Stimulated activated CD4-positive, alpha-beta T cell treated with anti-CD3 and anti-CD28 coated beads, Interleukin-4, amount 100 ng/mL, for 1 hour (primary cell): ENCODE measurements at places on chromosomes 1 and 21.
A peak's percentile ranks its signal among the peaks of the same experiment; 100 is the strongest.

DNA sequence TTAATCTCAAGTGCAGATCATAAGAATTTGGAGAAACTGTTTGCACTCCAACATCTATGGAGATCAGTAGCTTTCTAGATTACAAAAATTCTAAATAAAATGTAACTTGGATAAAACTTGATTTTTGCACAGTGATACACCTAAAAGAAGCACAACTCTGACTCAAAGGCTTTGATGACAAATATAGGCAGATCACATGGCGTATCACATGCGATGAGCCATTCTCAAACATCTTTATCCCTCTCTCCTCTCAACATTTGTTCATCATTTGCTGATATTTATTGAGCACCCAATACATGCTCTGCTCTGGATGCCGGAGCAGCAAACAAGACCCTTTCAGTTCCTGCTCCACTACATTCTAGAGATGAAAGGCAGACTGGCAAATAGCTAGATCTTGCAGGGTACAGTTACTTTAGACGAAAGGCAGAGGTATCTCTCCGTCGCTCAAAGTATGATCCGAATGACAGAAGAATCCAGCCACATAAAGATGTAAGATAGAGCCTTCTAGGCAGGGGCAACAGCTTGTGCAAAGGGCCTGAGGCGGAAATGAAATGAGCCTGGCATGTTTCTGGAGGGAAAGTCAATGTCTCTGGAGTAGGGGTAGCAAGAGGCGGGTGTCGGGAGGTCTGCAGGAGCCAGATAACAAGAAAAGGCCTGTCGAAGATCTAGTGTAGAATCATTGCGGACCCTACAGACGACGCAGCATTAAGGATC lies 145.8 kb upstream of the ERRFI1 start:
- no peak for DNase-seq

- no peak for DNase-seq
These were observed 131.6 kb downstream of the TLR5 start for GRCh38 chr1:223011505-223011856.

- no peak for DNase-seq
These were observed 462.1 kb upstream of the DEPDC1 start for GRCh38 chr1:68958958-68959357.

GRCh38 chr1:206472024-206472423 lies 1.7 kb downstream of the IKBKE start:
- no peak for DNase-seq

DNA sequence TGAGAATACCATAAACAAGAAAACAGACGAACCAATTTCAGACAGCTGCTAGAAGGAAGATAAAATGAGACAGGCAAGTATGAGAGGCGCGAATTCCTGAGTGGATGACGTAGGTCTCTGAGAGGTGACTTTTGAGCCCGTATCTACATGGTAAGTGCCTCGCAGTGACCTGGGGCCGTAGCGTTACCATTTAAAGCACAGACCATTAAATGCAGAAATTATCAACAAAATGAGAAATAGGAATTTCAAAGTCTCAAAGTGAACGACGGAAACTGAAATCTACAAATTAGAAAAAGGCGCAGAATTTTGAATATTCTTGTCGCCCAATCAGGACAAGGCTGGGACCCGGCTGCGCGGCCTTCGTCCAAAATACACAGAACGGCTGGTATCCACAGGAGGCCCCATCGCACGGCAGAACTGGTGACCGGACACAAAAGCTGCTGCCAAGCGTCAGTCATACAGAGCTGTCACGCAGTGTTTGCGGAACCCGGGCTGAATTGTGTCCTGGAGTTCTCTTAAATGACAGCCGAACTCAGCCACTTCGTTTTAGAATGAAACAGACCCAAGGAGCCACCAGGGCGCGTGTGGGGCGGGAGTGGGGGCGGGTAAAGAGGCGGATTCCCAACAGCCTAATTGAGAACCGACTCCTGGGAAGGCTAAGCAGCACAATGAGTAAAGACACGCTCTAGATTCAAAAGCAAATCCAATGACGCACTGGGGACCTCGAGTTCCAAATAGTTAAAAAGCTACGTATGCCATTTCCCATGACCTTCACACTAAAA lies 13.8 kb upstream of the BOLA1 start:
- DNase-seq = peak; percentile 56

DNA sequence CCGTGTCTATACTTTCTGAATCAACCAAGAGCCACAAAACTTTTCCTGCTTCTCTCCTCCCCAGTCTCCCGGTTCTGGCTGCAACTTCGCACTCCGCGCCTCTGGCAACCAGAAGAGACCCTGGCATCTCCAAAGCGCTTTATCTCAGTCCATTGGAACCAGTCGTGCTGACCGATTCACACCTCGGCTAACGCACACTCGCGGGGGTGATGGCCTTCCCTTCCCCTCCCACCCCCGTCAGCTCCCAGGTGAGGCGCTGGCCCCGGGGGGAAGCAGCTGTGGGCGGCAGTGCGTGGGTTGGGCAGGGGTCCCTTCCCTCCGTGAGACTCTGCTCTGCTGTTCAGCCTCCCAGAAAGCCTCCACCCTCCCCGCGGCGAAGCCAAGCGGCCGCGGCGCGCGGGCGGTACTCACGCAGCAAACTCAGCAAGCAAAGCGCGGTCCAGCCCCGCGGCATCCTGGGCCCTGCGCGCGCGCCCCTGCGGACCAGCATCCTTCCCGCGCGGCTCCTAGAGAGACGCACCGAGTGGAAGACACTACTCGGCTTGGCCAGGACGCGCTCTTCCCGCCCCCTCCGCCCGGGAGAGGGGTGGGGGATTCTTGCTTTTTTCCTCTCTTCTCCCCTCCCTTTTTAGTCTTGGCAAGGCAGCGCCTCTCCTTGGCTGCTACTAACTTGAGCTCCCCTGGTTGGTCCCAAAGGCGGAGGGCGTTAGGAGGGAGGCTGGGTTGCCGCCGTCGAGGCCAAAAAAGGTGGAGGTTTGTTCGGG lies at the start of gene CD34:
Gene CD34, minus strand, starts transcription at position 535 of the 764 bp plus-strand sequence. Its CDS starts 45 bp downstream, at position 490.
- peak; percentile 12 for DNase-seq

- DNase-seq = no peak
These were observed 15.7 kb downstream of the TMEM81 start for GRCh38 chr1:205068457-205069040.

- no peak for DNase-seq
These were observed 48.2 kb upstream of the VANGL1 start for GRCh38 chr1:115593365-115594259.

DNA sequence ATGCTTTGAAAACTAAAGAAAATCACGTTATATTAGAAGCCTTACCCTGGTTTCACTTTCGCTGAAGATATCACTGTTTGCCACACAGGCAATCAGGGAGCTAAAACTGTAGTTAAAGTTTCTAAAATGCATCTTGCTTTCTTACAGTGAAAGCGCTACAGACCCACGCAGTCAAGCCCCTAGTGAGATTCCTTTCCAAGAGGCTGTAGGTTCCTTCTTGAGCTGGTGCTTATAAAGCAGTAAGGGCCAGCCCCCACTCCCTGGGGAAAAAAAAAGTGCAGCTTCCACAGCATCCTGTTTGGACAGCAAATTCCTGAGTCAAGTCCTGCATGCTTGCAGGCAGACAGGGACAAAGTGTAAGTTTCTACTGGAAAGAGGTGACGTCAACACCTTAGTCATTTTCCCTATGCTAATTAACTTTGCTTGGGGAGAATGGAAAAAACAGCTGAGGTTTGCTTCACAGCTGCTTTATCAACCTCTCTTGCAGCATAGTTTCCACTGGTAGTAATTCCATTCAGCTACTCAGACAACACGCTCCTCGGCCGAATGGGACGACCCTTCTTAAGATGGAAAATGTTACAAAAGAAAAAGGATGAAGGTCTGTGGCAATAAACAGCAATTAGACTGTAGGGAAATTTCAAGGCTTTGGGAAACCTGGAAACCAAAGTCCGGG lies 14.7 kb upstream of the KCNE1 start:
- DNase-seq = peak; percentile 27

- no peak for DNase-seq
These were observed 11.0 kb upstream of the KCNAB2 start for GRCh38 chr1:6034750-6035096.

DNA sequence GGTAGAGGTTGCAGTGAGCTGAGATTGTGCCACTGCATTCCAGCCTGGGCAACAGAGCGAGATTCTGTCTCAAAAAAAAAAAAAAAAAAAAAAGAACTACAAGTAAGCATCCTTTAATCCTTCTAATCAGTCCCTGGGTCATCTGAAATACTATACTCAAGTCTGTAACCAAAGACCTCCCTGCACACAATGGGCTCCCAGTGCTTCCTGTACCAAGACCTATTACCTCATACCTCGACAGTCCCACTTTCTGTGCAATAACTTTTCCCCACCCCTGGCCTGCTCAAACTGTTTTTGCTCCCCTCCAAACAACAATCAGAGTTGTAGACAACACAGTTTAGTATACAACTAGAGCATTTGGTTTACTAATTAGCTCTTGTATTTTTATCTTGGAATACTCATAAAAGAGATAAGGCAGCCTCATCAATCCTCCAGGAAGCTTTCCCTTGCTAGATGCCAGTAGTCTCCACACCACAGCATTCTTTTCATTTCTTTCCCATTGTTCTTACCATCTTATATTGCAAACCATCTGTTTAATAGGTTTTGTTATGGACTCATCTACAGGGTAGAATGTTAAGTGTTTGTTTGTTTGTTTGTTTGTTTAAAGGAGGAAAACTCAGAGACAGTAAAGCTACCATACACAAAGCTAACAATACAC lies 19.2 kb upstream of the RLF start:
- DNase-seq = no peak

- peak; percentile 39 for DNase-seq
These were observed 22.8 kb downstream of the DHRS3 start for GRCh38 chr1:12594966-12595756.

GRCh38 chr1:193014400-193014799 lies 44.8 kb downstream of the UCHL5 start:
- no peak for DNase-seq

- DNase-seq = no peak
These were observed 99.1 kb downstream of the MT1HL1 start for GRCh38 chr1:236904892-236905741.

DNA sequence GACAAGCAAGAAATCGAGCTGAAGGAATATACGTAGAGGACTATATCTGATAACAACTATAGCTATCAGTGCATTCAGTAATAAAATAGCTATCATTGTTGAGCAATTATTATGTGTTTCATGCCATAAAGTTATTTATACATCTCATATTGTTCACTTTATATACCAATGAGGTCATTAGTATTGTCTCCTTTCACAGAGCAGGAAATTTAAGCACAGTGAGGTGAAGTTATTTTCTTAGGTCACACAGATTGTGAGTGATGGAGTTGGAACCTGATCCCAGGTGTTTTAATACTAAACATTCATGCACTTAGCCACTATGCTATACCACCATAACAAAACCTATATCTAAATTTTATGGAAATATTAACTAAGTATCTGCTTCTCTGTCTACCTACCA lies 180.5 kb upstream of the DPYD start:
- no peak for DNase-seq

- no peak for DNase-seq
These were observed 31.1 kb downstream of the H3-3A start for GRCh38 chr1:226093621-226094020.

GRCh38 chr1:183589874-183590243 lies 400 bp downstream of the NCF2 start:
- DNase-seq = no peak

DNA sequence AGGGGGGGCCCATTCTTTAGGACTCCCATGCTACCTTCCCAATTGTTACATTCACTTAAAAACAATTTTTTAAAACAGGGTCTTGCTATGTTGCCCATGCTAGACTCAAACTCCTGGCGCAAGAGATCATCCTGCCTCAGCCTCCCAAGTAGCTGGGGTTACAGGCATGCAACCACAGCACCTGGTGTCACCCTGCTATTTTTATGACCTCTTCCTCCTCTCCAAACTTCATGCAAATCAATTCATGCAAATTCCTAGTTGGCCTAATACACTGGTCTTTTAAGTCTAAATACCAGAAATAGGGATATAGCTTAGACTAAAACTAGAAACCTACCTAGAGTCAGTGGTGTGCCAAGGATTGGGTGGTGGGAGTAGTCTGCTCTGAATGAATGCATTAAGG lies 30.1 kb downstream of the CDKN2C start:
- DNase-seq = no peak

- DNase-seq = no peak
These were observed 184.3 kb downstream of the NEGR1 start for GRCh38 chr1:72097851-72098570.

GRCh38 chr1:91303165-91303564 lies 101.5 kb downstream of the HFM1 start:
- DNase-seq = no peak

GRCh38 chr1:166164995-166165660 lies 1.7 kb downstream of the FAM78B start:
- peak; percentile 16 for DNase-seq

DNA sequence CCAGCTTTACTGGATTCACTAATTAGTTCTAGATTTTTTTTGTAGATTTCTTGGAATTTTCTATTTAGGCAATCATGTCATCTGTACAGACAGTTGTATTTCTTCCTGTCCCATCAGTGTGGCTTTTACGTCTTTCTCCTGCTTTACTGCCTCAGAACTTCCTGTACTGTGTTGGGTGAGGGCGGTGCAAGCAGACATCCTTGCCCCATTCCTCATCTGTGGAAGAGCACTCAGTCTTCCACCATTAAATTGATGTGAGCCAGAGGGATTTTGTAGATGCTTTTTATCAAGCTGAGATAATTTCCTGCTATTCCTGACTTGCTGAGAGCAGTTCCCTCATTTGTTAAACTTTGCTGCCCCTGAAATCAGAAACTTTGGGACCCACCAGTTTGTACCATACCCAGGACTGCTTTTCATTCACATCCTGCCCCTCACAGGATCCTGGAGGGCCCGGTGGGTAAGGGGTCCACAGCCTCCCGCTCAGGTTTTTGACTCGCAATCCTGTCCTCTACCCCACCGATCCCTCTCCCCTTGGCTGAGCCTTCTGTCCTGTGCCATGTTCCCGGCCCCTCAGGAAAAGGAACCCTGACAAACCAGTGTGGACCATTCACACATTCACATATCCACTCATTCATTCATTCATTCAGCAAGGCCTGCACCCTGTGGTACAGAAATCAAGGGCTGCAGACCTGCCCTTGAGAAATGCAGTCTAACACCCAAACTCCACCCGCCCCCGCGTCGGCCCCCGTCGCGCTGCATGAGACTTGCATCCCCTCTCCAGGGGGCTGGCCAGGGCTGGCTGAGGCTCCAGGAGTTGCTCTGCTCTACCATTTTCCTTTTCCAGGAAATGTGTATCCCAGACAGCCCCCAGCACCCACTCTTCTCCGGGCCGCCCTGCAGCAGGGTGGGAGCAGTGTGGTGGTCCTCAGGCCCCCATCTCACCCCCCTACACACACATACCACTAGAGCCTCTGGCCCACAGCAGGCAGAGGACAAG lies 246.5 kb upstream of the VAMP3 start:
- no peak for DNase-seq

GRCh38 chr1:183543619-183544204 lies 46.5 kb downstream of the NCF2 start:
- DNase-seq = no peak
